ENCODE measurements at places on chromosomes 12 and 14.

DNA sequence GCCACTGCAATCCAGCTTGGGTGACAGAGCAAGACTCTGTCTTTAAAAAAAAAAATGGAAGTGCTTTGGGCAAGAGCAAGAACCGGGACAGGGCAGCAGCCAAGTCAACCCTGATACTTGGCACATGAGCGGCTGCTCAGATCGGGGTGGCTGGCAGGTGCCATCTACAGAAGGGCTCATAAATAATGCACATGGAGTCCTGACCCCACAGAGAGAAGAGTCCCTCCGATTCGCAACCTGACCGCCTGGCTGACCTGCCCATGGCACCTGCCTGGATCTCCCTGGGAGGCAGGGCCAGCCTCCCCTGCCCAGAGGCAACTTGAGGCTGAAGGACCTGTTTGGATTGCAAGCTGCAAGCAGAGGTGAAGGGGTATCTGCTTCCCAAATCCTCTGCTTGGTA lies 9.6 kb upstream of the TMEM120B start:
- no peak for DNase-seq

- no peak for DNase-seq
Observed at GRCh38 chr12:124564232-124564958, 3.0 kb downstream of the NCOR2 start.

DNA sequence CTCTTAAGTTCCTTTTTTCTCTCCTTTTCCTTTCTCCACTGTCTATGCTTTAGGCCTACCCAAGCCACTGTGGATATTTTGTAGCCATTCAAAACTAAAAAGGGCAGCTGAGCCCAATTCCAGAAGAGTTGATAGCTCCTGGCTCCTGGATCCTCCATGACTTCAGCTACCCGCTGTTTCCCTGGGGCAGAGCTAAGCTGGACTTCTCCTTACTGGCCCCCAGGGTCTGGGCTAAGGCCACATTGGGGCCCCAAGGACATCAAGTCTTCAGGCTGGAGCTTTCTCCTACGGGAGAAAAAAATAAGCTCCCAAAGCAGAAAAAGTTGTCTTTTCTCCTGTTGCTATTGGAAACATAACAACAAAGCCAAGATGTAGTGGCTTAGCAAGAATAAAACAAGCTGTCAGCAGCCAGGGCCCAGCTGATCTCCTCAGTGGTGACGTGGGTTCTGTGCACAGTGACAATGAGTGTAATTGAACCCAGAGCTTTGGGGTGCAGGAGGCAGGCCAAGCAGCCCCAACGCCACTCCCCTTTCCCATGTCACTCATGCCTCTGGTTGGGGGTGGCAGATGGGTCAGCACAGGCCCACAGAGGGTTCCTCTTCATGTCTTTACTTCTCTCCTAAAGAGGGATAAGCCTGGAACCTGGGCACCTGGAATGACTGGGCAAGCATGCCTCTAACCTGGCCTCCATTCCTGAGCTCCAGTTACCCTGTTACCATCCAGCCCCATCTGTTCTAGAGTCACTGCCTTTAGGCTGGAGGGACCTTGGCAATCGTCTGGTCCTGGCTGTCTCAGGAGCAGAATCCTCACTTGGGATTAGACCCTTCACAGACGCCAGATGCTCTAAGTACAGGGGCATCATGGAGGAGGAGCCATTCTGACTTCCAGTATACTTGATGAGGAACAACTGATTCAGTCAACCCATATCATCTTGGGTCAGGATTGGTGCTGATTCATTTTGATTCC lies 171.2 kb downstream of the ZFP36L1 start:
- DNase-seq = no peak

- DNase-seq = no peak
Observed at GRCh38 chr14:31070431-31070830, 44.3 kb upstream of the STRN3 start.

DNA sequence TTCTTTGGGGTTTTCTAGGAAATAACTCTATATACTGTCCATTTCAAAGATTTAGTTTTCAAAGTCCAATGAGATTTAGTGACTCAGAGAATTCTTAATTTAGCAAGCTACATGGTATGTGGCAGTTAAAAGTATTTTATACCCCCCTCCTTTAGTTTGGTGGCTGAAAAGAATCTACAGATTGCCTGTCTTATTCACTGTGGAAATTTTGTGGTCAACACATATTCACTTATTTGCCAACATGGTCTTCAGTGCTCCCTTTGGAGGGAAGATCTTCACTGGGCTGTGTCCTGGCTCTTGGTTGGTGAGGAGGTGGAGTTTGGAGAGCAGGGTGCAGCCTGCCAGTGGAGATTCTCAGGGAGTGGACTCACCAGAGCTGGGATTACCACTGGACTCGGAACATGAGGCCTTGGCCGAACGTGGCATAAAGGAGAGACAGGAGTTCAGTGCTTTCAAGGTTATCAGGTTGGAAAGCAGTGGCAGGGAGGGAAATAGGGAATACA lies 39.8 kb downstream of the SAMD4A start:
- no peak for DNase-seq

DNA sequence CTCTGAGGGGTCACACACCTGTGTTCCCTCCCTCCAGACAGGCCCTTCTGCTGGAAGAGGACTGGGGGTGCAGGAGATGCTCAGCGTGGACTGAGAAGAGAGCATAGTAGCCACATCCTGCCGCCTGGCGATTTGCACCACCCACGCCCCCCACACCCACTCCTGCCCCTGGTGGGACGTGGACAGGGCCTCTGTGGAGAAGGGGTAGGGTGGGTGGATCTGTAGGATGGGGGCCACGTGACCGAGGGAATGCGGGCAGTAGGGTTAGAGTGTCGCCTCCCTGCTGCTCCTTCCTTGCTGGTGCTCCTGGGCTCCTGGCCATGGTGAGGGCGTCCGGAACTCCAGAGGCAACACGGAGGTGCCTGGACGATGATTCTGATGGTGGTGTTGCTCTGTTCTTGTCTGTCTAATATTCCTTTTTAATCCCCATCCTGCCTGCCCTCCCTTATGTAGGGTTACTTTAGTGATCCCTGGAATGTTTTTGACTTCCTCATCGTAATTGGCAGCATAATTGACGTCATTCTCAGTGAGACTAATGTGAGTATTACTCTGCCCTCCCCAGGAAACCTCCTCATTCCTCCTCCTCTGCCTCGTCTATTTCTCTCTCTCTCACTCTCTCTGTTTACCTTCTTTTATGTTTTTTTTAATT lies 161.5 kb upstream of the FKBP4 start:
- DNase-seq = no peak

GRCh38 chr12:120882055-120882555 lies 22.1 kb downstream of the SPPL3 start:
- no peak for DNase-seq

GRCh38 chr14:54568821-54569595 lies 2.1 kb downstream of the SAMD4A start:
- DNase-seq = no peak

- DNase-seq = no peak
Observed at GRCh38 chr14:76277586-76278130, 98.3 kb upstream of the ESRRB start.

DNA sequence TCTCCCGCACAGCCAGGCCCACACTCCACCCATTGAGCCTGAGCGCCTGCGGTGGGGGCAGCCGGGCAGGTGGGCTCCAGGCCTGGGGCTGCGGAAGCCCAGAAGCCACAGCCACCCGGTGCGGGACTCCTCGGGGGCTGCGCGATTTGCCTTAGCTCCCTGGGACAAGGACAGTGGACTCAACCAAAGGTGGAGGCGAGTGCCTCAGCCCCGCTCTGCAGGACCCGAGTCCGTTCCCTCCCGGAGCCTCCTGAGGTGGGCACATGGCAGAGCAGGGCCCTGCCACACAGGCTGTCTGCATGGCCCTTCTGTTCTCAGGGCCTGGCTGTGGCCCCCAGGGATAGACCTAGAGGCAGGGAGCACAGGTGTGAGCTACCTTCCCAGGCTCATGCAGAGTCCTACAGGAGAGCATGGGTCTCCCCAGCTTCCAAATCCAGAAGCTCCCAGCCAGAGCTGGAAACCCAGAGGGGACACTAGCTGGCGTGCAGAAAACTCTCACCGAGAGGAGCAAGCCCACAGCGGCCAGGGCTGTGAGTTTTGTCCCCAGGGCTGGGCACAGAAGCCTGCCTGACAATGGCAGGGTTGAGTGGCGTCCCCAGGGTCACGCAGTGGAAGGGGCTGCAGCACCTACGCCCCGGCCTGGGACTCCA lies 22.2 kb upstream of the LRTM2 start:
- DNase-seq = no peak

DNA sequence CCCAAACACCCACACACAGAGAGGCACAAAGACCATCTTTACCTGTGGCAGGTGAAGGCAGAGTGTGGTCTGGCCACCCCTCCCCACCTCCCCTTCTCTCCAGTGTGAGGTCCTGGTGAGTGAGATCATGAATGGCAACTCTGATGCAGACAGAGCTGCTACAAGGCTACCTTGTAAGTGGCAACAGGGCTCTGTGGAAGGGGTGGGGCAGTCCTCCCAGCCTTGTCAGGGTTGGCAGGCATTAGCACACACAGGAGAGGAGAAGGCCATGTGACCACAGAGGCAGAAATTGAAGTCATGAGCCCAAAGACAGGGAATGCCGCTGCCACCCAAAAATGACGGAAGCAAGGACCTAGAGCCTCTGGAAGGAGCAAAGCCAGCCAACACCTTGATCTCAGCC lies 30.7 kb downstream of the VWF start:
- no peak for DNase-seq

DNA sequence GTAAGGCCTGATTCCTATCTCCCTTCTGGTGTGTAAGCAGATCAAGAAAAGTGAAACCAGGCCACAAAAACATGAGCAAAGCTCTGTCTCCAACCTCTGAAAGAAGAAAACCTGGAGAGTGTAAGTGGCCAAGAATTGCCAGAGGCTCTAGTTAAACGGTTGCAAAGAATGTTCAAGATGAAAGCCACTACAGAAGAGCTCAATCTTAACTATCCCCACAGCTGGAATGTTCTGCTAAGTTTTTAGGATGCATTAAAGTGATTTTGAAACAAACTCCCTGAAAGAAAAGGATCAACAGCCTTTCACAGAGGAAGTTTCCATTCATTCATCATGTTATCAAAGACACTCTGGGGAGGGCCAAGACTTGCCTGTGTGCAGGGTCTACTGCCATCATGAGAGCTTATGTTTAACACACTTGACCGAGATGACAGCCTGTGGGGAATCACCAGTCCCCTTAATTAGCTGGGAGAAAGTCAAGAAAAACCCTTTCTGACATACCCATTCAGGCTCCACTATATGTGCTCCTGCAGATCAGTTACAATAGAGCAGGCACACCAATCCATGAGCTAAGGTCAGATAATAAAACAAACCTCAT lies 128.0 kb upstream of the OVCH1 start:
- no peak for DNase-seq

GRCh38 chr14:36094963-36095362 lies 81.6 kb downstream of the PTCSC3 start:
- no peak for DNase-seq

GRCh38 chr12:19972325-19973288 lies 395.7 kb upstream of the PDE3A start:
- DNase-seq = peak; percentile 11

DNA sequence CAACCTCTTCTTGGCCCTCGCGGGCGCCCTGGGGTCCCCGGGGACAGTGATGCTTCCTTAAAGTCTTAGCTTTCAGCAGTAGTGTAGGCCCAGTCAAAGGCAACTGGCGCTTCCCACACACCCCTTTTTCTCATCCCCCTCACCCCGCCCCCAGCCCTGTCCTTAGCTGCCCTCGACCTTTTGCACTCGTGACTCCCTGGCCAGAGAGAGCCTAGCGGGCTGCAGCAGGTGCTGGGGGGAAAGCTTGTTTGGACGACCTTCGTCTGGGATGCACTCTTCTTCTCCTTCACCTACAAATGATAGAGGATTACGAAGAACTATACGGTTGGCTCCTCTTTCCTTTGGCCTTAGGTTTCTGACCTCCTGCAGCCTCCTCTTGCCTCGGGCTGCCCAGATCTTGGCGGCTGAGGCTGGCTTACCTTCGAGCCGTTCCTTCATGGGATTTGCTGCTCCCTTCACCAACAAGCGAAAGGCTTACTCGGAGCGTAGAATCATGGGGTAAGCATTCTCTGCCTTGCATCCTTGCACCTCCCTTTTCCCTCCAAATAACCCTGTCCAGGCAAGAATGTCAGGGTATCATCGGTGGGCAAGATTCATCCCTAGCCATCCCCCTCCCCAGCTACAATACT lies 815 bp downstream of the COQ10A start:
- no peak for DNase-seq

DNA sequence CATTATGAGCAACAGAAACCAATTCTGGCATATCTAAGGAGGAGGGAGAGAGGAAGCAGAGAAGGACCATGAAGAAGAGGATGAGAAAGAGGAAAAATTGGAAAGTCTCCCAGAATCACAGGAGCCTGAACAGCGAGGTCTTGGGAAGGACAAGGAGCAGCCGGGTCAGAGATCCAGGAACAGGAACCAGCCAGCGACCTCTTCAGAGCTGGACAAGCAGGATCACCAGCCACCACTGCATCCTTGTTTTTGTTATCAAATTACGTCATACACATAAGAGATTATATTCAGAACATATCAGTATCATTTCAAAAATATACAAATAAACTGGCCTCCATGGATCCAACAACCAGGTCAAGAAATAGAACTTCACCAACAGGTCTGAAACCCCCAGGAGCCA lies 22.1 kb upstream of the BDKRB2 start:
- DNase-seq = no peak

- DNase-seq = no peak
Observed at GRCh38 chr12:71430756-71431155, 8.8 kb upstream of the LGR5 start.

DNA sequence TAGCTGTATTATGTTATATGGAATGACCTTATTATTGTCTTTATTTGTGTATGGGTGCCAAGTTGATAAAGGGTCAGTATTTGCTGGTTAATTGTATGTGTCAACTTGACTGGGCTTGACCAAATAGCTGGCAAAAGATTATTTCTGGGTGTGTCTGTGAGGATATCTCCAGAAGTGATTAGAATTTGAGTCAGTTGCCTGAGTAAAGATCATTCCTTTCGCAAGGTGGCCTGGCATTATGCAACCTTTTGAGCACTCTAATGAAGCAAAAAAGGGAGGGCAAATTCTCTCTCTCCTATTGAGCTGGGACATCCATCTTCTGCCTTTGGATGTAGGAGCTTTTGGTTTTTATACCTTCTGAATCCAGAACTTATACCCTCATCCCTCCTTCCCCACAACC lies 82.2 kb downstream of the ATXN7L3B start:
- no peak for DNase-seq

- DNase-seq = no peak
Observed at GRCh38 chr14:51575349-51576116, 76.2 kb upstream of the FRMD6 start.

- no peak for DNase-seq
Observed at GRCh38 chr14:31265701-31266398, 58.3 kb upstream of the HECTD1 start.

DNA sequence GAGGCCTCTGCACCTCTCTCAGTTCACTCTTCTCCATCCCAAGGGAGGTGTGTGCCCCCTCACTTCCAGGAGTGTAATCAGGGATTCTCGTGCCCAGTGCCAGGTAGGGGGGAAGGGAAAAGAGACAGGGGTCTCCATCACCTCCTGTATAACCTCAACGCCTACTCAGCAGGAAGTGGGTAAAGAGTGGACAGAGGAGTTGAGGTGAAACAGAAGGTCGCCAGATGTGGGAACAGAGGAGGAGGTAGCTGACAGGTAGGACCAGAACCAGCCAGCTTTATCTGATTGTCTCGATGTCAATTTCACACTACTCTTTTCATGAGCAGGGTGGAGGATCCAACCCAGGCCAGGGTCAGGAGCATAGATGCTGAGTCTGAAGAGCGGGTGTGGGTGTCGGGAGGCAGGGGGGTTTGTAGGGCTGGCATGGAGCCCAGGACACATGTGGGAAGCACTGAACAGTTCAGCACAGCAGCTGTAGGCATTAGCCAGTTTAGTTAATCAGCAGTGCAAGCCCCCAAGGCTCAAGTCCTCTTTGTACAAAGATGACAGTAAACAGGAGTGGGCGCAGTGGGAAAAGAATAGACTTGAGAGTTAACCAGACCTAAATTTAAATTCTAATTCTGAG lies 213.5 kb downstream of the PELI2 start:
- DNase-seq = no peak

Data from activated CD4-positive, alpha-beta T cell treated with anti-CD3 and anti-CD28 coated beads, Interleukin-2, amount 50 U/mL, for 48 hours (primary cell).